ENCODE measurements at places on chromosomes 1 and 21. TPM values are rescaled to one million over a fixed set of nuclear protein-coding genes. Genes with fewer than 3 reads are reported as not detected.

GOLT1A gene
- not detected for total RNA-seq

SPRR2G gene
- not detected for total RNA-seq

LRIG2 gene
- total RNA-seq, result 6.9 TPM

LMX1A gene
- not detected for total RNA-seq

SYTL1 gene
- 0.65 TPM for total RNA-seq

RAP1GAP gene
- total RNA-seq, result 0.36 TPM
